ENCODE measurements at places on chromosomes 4 and X.

GRCh38 chr4:184854673-184855072 is 28.9 kb upstream of the ACSL1 start:
- no peak for DNase-seq

DNA sequence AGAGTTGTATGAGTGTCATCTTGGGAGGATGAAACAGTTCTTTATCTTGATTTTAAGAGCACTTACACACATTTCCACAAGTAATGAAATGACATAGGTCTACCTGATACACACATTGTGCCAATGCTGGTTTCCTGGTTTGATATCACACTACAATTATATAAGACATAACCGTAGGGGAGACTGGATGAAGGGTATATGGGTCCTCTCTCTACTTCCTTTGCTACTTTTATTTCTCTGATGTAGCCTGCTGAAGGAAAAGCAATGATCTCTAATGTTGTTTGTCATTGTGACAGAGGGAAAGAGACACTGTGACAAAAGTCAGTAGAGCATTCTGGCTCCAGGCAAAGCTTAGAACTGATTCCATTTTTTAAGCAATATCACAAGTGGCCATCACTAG is 238.0 kb downstream of the PDGFC start:
- DNase-seq, result no peak

DNA sequence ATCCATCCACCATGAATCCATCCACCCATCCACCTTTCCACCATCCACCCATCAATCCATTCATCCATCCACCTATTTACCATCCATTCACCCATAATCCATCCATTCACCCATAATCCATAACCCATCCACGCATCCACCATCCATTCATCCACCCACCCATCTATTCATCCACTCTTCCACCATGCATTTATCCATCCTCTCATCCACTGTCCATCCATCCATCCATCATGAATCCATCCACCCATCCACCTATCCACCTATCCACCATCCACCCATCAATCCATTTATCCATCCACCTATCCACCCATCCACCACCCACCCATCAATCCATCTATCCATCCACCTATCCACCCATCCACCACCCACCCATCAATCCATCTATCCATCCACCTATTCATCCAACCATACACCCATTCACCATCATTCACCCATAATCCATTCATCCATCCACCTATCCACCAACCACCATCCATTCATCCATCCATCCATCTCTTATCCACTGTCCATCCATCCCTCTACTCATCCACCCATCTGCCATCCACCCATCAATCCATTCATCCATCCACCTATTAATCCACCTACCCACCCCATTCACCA is 179.7 kb upstream of the PSAPL1 start:
- DNase-seq, result no peak

- no peak for DNase-seq
Measured at GRCh38 chr4:122827258-122827878, 737 bp downstream of the FGF2 start.

DNA sequence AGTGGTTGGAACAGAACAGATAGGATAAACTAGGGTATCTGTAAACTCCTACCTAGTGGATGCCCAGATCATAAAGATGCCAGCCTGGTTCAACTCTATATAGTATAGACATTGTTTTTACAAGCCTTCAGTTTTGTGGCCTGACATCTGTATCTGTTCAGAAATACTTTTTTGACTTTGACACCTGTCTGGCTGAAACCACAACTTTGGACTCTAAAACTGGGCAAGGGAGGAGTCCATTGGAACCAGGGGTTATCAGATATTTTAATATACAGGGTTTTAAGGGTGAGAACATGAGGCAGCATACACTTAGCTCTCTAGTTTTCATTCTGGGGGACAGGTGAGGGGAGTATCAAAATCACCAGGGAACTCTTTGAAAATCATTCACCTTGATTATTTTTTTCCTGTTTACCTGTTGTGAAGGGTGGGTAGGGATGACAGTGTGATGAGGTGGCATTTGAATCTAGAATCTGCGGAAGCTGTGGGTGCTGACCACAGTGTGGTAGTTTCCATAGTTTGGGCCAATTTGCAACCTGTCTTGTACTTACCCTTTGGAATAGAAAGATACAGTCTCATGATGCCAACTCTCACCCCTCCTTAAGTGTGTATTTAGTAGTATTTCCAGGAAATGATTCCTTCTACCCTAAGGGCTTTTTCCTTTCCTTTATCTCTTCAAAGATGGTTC is 20.6 kb downstream of the GAB1 start:
- no peak for DNase-seq

DNA sequence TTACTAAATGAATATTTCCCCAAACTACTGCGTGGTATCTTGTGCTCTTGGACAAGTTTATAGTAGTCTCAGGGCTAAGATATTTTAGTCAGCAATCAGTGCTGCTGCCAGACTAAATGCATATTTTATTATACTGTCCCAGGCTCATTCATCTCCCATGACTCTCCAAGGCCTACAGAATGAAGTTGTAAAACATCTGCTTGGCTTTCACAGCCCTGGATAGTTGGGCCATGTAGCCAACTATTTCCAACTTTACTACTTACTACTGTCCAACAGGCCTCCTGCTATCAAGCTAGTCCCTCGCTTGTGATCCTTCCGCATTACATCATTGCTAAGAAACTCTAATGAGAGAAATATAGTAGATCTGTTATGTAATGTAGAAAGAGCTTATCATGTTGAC is 31.4 kb downstream of the MAGEB16 start:
- DNase-seq, result no peak

GRCh38 chr4:156983366-156983765 is 11.8 kb upstream of the PDGFC start:
- DNase-seq, result no peak

- no peak for DNase-seq
Measured at GRCh38 chrX:14934423-14934822, 61.2 kb downstream of the MOSPD2 start.

GRCh38 chrX:13103188-13103913 is 58.9 kb upstream of the FAM9C start:
- DNase-seq, result no peak

DNA sequence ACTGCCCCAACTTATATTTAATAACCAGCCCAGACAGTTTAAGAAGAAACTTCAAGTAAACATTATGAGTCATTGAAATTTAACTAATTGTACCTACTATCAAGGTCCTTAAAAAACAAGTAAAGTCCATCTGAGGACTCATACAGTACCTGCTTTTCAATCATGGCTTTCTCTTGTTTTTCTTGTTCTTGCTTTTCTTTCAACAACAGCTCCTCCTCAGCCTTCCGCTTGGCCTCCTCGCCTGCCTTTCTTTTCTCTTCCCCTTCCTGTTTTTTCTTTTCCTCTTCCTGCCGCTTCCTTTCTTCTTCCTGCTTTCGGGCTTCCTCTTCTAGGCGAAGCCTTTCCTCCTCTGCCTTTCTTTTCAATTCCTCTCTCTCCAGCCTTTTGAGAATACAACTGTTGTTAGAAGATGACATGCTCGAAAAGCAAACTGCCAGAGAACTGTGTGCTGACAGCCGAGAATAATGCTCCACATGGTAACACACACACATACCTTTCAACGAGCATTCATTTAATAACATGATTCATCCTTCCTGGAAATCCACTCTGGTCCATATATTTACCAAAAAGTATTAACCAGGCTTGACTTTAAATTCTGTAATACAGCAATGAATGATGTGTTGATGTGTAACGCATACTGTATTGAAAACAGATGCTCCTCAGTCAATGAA is 25.2 kb upstream of the BCLAF3 start:
- DNase-seq, result no peak

- DNase-seq, result no peak
Measured at GRCh38 chr4:17515445-17516407, 761 bp downstream of the CLRN2 start.

- no peak for DNase-seq
Measured at GRCh38 chrX:8729811-8730210, 2.1 kb downstream of the ANOS1 start.

DNA sequence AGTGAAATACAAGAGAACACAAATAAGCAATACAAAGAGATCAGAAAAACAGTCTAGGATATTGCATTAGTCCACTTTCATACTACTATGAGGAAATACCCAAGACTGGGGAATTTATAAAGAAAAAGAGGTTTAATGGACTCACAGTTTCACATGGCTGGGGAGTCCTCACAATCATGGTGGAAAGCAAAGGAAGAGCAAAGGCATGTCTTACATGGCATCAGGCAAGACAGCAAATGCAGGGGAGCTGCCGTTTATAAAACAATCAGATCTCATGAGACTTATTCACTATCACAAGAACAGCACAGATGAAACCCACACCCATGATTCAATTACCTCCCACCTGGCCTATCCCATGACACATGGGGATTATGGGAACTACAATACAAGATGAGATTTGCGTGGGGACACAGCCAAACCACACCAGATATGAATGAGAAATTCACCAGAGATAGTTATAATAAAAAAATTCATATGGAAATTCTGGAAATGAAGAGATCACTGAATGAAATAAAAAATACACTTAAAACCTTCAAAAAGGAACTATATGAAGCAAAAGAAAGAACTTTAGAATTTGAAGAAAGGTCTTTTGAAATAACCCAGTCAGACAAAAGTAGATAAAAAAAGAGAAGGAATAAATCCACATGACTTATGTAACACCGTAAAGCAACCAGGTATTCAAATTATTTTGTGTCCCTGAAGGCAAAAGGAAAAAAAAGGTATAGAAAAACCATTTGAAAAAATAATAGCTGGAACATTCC is 16.2 kb upstream of the NAA11 start:
- no peak for DNase-seq

DNA sequence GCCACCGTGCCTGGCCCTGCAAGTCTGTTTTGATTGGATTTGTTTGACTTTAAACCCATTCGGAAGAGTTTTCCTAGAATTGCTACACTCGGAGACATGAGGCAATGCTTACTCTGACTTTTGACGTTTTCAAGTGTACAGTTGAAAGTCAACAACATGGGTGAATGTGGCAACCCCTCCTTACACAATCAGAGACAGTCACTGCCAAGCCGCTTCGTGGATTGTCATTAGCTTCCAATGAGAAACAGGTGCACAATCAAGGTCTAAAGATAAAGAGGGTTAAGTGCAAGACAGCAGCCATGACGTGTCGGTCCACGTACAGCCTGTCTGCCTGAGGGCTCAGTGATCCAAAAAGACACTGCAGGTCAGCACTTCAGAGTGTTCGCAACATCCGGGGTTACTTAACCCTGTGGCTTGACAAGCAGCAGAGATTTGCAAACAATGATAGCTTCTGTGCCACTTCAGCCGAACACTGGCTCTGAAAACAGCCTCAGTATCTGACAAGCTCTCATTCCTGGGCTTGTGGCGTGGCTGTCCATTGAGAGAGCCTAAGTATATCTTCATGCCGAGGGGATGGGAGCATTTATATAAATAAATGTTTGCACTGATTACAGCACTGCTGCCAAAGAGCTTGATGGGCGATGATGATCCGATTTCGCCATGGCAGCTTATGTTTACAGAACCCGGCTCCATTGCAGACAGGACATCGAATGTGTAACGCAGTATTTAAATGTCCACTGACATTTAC is 180.0 kb downstream of the DHRSX start:
- no peak for DNase-seq

DNA sequence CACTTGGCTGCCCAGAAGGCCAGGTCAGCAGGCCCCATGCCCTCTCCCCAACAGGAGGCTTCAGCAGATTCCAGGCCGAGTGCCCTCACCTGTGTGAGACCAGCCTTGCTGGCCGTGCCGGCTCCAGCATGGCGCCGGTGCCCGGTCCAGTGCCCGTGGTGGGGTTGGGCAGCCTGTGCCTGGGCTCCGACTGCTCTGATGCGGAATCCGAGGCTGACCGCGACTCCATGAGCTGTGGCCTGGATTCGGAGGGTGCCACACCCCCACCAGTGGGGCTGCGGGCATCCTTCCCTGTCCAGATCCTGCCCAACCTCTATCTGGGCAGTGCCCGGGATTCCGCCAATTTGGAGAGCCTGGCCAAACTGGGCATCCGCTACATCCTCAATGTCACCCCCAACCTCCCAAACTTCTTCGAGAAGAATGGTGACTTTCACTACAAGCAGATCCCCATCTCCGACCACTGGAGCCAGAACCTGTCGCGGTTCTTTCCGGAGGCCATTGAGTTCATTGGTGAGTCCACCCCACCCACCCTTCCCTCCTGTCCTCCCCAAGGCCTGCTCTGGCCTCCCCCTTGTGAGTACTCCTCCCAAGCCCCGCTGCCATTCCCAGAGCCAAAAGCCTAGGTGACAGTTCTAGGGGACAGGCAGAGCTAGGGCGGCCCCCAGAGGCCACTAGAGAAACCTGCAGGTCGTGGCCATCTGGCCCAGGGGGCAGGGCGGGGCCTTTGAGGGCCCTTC is 2.3 kb downstream of the DUSP9 start:
- no peak for DNase-seq

- DNase-seq, result peak; percentile 75
Measured at GRCh38 chrX:41333003-41333743, 789 bp upstream of the DDX3X start.

DNA sequence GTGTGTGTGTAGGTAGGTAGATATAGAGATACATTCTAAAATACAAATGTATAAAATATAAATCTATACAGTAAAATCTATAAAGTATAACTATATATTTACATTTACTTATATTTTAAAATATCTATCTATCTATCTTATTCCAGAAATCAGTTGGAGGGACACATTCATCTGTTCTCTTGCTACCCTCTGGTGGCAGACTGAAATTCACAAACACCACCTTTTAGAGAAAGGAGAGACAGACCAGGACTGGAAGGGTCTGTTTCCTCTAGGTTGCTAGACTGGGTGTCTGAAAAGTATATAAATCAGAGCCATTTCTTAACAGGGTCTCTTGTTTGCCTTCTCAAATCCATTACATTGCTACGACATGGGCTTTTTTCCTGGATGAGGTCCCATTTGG is 343.0 kb downstream of the OPHN1 start:
- no peak for DNase-seq

DNA sequence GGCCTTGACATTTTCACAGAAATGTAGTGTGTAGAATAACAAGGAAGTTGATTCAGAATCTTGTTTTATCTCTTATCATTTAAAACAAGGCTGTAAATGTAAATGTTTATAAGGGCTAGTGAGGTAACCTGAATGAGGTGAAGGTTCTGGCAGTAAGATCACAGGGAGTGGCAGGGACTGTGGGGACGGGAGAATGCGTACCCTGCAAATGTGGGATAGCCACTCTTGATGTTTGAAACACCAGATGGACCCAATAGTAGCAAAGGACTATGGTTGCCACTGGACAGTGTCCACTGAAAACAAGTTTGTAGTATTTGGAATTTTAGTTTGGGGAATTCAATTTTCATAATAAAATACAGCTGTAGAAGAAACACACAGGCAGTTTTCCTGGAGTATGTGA is 155.3 kb downstream of the FHIP1A start:
- DNase-seq, result no peak

DNA sequence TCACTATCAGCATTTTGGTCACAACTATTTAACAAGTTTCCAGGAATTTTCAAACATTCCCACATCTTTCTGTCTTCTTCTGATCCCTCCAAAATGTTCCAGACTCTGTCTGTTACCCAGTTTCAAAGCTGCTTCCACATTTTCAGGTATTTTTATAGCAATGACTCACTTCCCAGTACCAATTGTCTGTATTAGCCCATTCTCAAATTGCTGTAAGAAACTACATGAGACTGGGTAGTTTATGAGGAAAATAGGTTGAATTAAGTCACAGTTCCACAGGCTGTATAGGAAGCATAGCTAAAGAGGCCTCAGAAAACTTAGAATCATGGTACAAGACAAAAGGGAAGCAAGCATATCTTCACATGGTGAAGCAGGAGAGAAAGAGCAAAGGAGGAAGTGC is 475.0 kb upstream of the PCDH7 start:
- no peak for DNase-seq
